ENCODE measurements at places on chromosomes 16 and 17.

DNA sequence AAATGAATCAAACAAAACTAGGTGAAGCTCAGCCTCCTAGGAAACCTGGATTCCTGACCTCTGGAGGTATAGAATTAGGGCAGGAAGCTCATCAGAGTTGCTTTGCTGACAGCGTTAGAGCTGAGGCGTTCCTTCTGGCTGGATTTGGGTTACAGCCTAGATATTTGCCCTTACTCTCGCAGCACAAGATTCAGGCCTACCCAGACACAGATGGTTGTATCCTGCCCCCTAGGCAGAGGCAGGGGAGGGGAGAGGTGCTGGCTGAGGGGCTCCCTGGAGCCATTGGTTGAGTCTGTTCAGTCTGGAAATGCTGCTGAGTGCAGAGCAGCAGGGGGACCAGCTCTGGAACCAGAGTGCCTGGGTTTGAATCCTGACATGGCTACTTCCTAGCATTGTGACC is 78.4 kb downstream of the MPRIP start:
- no peak for DNase-seq

DNA sequence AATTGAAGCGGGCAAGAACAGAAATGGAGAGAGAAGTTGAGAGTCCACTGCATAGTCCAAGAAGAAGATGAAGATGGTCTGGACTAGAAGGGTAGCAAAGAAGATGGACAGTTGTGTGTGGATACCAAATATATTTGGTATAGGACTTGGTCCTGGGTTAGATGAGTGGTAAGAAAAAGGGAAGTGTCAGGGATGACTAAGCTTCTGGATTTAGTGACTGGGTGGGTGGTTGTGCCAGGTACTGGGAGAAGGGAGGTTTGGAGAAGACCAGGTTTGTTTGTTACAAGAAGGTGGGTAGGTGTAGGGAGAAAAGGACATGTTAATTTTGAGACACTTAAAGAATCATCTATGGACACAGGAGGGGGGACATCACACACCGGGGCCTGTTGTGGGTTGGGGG is 5.4 kb downstream of the VMP1 start:
- DNase-seq: no peak

DNA sequence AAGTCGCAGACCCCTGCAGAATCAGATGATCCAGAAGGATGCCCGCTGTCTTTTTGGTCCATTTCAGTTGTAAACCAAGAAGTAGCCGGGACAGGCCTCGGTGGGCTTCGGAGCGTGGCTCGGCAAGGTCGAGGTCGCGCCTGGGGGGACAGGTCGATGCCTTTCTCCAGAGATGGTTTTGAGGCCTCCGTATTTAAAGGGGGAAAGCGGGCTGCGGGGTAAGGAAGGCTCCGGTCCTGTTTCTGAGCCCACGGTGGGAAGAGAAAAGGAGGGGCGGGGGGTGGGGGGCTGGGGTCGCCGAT is 7.5 kb upstream of the GNG13 start:
- no peak for DNase-seq

DNA sequence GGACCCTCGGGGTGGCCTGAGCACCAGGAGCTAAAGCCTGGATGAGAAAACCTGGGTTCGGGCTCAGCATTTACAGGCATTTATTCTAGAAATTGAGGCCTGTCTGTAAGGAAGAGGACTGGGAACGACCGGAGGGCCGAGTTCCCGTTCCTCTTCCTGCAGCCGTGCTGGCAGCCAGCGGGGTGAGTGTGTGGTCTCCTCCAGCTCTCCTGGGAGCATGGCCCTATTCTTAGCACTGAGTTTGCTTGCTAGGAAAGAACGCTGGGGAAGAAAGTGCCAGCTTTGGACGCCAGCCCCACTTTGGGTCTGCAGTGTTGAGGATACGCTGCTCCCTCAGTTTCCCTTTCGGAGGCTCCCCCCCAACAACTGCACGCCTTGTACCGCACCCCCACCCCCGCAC is 49.6 kb downstream of the MGAT5B start:
- no peak for DNase-seq

- DNase-seq: no peak
Measured at GRCh38 chr16:89841275-89841674, 13.0 kb downstream of the SPIRE2 start.

DNA sequence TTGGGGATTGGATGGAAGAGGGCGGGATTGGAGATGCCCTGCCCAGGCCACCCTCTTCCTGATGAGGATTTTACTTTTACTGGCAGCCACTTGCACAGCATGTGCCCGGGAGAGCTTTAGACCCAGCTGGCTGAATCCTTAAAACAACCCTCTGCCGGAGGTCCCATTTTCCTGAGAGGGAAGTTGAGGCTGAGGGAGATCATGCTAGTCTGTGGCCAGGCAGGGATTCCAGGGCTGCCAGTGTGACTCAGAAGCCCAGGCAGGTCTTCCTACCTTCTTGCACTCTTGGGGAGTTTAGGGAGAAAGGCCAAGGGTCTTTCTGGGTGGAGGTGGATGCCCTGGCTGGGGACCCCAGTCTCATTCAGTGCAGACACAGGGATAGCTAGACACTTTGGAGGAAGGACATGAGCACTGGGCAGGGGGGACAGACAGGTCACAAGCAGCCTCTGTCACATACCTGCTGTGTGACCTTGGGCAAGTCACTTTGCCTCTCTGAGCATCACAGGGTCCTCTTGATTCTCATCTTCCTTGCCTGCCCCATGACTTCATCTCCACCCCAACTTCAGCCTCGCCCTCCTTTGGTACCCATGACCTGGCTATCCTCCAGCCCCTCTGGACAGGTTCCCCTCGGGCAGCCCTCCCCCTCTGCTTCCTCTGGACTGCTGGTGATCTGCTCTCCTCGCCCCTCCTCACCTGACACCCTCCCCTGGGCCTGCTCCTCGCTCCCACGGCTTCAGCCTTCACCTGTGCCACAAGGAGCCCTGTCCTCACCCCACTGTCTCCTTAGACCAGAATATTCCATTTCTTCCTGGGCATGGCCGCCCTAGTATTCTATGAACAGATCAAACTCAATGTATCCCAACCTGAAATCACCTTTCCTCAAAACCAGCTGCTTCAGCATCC is 11.3 kb upstream of the DCAF7 start:
- DNase-seq: no peak

DNA sequence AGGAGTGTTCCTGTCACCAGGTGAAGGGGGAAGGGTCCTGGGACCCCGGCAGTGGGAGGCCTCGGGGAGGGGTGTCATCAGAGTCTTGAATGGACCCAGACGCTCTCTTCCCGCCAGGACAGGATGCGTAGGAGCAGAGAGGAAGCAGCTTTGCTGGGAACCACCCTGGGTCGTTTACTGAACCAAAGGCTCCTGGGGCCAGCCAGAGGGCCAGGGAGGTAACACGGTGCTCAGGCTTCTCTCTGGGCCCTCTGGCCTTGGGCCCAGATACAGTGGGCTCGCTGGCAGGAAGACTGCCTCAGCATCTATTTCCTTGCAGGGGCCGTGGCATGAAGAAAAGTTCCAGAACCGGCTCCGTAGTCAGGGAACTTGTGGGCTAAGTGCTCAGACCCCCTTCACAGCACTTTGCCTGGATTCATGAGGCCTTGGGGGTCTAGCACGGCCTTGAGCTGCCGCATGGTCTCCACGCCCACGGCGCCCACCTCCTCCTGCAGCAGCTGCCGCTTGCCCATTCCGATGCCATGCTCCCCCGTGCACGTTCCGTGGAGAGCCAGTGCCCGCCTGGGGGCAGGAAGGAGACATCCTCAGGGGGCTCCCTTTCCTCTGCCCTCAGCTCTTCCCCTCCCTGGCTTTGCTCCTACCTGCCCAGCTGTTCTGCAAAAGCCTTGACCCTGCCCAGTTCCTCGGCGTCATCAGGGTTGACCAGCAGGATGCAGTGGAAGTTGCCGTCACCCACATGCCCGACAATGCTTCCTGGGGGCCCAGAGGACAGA is 4.4 kb downstream of the LDHD start:
- DNase-seq: no peak

GRCh38 chr16:86730086-86730485 is 151.7 kb downstream of the FOXL1 start:
- DNase-seq: no peak

DNA sequence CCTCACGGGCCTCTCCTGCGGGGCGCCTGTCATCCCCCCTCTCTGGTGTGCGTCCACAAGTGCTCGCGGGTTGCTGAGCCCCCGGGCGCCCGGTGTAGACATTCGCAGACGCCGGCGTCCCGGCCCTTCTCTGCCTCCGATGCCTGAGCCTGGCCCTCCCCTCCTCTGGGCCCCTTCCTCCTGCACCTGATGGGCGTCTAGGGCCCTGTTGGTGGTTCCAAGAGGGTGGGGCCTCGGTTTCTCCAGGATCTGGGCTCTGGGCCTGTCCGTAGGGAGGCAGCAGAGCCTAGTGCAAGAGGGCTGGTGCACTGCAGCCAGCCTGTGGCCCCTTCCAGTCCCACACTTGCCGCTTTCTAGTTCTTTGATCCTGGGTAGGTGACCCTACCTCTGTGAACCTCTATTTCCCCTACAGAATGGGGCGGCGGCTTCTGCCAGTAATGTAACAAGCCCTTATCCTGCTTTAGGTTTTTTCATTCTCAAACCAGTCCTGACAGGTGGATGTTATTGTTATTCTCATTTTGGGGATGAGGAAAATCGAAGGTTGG is 623 bp downstream of the E4F1 start:
- DNase-seq: no peak

DNA sequence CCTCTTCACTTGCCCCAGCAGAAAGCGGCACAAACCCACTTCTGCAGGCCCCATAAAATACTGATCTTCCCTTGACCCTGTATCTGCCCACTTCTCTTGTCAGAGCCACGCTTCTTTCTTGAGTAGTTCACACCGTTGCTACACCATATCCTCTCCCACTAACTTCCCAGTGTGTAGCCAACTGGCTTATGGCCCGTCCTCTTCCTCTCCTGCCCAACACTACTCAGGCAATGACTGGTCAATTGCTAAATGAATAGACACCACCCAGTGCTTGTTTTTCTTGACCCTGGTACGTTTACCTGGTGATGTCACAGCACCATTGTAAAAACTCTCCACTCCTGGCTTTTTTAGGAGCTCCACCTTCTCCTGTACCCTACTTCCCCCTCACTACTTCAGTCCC is 86.9 kb downstream of the NDEL1 start:
- no peak for DNase-seq

GRCh38 chr16:9090101-9090959 is 1.1 kb upstream of the HAPSTR1 start:
- peak; percentile 70 for DNase-seq

- peak; percentile 29 for DNase-seq
Measured at GRCh38 chr17:15464231-15464985, 3.0 kb downstream of the CDRT4 start.

DNA sequence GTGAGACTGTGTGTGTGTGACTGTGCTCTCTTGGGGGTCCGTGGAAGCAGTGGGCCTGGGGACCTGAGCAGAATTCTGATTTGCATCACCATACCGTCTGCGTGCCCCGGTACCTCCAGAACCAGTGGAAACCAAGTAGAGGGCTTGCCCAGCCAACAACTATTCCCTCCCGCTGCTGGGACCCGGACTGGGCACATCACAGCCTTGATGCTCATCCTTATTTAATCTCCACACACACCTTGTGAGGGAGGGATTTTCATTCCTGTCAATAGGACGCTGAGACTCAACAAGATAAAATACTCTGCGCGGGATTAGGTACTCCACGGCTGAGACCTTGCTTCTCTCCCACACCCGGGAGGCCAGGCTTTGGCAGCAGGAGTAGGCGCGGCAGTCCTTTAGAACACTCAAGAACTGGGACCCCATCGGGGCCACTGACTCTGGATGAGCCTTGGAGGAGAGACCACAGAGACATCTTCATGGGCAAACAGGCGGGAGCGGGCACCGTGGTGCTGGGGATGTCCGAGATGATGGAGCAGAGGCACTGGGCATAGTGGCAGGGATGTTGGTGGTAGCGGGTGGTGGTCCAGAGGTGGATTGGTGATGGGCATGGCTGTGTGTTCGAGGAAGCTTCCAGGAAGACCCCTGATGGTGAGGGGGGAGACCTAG is 208.0 kb downstream of the NTN1 start:
- DNase-seq: no peak

DNA sequence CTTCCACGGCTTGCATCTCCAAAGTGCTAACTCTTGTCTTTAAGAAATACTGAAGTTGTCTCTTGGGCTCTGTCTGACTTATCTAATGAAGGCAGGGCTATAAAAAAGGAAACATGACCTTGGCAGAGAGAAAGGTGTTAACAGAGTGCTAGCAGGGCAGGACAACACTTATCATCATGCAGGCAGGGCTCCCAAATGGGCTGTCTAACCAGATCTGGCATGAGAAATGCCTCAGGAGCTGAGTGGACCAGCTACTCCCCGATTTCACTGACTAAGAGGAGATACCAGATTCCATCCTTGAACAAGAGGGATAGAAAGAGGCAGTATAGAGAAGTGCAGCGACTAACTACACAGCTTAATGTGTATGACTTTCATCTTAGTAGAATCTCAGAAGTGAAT is 32.6 kb downstream of the PMP22 start:
- no peak for DNase-seq

- DNase-seq: peak; percentile 73
Measured at GRCh38 chr16:23052908-23053580, 96.2 kb downstream of the USP31 start.

DNA sequence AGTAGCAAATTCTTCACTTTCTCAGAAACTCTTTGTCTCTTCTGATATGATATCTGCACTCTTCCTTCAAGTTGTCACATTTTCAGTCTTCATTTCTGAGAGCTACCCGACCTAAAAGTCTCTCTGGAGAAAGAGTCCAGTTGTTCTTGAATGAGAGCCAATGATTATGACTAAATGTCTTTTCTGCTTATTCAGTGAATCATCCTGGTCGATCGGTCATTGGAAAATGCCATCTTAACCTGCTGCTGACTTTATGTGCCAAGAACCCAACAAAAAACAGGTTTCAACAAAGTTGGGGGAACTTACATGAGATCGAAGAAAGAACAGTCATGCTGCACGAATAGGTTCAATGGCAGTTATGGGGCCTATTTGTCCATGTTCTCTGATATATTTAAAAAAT is 15.9 kb downstream of the SOX9 start:
- DNase-seq: no peak

DNA sequence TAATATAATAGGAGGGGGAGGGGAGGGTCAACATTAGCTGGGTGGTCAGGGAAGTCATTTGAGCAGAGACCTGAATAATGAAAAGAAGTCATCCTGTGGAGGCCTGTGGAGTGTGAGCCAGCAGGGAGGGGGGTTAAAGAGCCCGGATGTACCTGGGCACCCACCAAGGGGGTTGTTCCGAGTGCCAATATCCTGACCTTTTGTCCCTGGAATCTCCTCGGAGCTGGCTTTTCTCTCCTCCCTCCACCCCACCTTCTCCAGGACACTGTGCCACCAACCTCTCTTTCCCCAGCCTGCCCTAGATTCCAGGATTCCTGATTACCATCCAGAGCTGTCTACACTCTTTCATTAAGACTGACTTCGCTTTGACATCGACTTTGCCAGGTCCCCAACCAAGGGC is 6.2 kb downstream of the SHBG start:
- DNase-seq: no peak

DNA sequence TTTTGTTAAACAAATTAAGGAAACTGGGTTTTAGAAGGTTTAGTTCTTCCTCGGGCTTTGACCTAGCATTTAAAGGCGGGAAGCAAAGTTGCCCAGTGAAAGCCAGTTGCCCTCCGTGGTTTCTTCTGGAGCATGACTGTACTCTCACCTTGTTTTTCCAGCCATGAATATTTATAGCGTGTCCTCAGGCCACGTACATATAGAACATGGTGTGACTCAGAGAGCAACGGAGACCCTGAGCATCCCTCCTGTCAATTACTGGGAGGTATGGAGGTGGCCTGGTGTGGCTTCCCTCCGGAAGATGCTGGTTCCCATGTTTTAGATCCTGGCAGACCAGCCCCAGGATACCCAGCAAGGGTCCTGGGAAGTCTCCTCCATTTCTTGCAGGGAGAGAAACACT is 48.4 kb downstream of the AKAP1 start:
- DNase-seq: no peak

GRCh38 chr16:88116121-88116520 is 164.9 kb downstream of the BANP start:
- no peak for DNase-seq

Measured in eye (tissue), 1 donor.